ENCODE measurements at places on chromosomes 5 and 9.
A peak's percentile ranks its signal among the peaks of the same experiment; 100 is the strongest.

DNA sequence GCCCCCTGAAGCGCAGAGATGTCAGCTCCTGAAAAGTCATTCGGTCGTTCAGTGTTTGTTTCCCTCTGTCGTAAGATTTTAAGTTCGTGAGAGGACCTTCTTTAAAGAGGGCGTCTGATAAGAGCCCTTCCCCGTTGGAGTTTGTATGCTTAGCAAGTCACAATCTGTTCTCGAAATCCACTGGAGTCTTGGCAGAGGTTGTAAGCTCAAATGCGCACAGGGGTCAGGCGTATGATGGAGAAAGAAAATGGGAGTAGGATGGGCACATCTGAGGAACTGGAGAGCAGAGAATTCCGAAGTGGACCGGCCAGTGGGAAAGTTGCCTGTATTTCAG lies 710 bp downstream of the HSD17B4 start:
- DNase-seq, result peak; percentile 54

DNA sequence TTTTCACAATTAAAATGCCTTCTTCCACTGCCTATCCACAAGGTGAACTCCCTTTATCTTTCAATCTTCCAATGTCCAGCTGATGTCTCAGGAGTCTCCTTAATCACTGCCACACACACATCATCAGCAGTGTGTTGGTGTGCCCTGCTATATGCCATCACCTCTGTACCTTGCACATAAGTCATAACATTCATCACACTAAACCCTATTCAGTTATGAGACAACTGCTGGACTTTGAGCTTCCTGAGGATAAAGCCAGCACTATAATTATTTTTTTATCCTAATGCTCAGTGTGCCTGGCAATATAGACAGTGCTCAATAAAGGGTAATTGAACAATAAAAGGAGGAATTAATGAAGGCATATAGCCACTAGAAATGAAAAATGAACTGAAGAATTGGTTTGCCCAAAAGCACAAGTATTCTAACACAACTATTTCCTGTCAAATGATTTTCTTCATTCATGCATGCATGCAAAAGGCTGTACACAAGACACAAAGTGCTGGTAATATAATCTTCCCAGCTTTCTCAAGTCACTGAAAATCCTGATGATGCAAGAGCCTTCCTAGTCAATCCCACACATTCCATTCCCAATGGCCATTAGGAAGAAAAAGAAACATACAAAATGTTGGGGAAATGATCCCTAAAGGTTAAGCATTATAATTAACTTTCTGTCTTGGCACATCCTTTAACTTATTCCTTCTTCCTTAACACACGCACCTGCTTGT lies 32.4 kb downstream of the LPAR1 start:
- DNase-seq, result no peak

DNA sequence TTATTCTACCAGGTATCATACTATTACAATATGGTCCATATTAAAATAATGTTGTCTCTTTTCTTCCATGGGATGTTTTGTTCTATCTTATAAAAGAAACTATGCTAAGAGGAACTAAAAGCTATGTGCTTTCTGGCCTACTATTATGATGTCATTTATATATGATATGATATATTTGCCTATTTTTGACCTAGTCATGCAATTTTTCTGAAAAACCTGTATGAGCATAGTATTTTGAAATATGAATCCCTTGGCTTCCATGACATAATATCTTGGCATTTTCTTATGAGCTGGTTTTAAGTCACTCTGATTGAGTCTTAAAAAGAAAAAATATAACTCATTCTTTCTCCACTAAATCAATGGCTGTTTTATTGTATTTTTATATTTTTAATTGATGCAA lies 60.7 kb downstream of the MAN2A1 start:
- DNase-seq, result no peak

GRCh38 chr9:13501018-13501417 lies 221.5 kb upstream of the MPDZ start:
- no peak for DNase-seq

DNA sequence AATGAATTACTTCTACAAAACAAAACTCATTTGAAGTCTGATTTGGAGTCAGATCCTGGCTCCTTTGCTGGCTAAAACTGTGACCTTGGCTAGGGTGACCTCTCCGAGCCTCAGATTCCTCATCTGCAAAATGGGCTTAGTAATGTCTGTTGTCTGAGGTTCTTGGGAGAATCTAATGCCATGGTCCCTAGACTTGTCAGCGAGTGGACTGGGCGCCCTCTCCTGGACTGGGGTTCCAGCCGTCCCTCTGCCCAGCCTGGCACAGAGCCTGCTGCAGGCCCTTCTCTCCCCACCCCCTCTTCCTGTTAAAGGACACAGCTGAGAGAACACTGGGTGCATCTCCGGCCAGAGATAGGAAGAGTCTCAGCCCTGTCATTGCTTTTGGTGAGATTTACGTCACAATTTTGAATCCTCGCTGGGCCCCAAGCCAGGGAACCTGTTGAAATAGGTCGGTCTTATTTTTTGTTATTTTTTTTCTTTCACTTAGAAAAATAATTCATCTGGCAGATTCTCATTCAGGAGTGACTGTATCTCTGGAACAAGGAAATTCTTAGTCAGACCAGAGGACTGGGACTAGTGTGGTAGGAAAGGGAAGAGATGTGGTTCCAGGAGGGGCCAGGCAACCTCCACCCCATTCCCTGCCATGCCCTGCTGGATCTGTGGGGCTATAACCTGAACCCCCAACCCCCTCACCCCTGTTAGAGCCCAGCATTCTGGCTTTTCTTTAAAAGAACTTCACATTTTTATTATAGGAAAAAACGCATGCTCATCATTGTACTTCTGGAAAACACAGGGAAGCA lies 48.2 kb upstream of the RPL26L1 start:
- DNase-seq, result peak; percentile 95

DNA sequence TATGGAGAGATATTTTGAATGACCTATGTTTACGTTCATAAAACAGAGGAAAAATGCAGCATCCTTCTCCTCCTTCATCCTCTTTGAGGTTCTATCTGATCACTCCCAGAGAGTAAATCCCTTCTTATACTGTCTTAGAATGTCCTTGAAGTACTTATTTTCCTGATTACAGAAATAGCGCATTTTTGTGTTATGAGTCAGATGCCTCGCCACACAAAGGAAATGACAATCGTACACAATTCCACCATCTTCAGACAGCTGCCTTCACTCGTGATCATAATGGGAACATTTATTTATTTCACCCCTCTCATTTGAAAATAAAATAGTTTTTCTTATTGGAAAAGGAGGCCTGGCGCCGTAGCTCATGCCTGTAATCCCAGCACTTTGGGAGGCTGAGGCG lies 2.4 kb upstream of the GLT6D1 start:
- DNase-seq, result no peak

- DNase-seq, result no peak
Observed at GRCh38 chr5:95471487-95471886, 80.3 kb downstream of the FAM81B start.

GRCh38 chr5:347712-348284 lies 26.3 kb downstream of the AHRR start:
- DNase-seq, result no peak

DNA sequence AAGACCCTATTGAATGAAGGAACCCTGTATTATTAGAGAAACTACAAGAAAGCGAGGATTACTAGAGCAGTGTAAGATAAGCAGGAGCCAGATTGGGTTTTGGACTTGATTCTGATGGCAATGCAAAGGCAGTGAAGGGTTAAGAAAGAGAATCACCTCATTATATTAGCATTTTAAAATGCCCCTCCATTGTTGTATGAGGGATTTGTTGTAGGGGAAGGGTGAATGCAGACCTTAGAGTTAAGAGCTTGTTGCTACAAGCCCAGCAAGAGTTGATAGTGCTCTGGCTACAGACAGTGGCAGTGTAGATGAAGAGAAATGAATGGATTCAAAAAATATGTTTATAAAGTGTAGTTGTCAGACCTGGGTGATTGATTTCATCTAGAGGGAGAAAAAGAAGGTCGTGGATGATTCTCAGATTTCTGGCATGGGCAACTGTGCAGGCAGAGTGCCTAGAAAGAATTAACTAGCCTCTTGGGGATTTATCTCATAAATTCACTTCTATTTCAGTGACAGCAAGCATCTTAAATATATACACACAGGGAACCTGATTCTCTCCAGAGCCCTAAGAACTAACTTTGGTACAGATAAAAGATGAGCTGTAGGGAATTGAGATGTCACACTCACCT lies 344.8 kb downstream of the ARRDC3 start:
- no peak for DNase-seq

DNA sequence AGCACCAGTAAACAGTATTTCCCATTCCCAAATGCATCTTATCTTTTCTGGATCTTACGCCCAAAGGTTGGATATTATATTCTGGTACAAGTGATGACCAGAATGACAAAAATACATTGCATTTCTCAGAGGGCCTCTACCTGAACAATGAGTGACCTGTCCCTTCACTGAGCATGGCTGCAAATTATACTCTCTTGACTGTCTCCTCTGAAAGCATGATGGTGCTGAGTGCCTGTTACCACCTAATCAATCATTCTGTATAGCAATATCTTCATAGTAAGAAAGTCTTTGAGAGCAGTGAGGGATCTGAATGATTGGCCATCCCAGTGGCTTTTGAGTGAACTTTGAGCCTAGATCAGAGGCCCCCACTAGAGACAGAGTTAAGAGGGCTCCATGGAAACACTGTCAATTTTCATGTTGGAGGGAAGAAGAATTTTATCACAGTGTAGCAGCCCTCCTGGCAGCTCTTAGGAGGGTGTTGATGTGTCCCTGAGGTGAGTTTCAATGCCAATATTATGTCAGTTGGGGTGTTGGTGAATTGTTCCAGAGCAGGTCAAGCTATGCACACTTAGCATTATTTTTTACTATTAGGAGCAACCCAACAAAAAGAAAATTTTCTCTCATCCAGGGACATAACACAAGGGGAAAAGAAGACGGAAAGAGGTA lies 171.7 kb downstream of the MARCHF11 start:
- no peak for DNase-seq

DNA sequence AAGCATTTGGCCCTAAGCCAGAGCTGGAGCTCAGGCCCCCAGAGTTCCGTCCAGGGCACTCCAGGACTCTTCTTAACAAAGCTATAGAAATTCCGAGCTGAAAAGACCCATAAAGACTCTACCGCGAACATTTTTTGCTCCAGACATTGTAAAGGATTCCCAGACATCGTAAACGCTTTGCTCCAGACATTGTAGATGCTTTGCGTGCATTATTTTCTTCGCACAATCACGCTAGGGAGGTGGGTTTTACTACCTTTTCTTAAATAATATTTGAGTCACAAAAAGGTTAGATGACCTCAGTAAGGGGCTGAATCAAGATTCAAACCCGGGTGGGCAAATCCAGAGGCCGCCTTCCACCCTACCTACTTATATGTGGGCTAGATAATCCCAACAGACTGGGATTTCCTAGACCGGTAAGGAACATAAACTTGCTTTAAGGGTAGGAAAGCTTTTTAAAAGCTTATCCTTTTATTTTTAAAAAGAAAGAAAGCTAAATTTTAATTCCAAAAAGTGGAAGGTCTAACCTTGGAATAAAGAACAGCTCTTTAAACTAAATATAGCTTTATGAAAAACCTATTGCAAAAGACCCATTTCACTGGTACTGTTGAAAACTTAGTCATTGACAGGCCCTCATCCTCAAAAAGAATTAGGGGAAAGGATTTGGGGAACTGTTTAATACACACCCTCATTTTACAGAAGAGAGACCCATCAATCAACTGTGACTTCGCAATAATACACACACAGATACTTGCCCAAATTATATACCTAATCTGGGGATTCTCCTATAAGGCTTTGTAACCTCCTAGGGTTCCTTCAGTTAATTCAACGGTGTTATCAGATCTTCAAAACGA lies 822 bp upstream of the TNIP1 start:
- DNase-seq, result peak; percentile 65

DNA sequence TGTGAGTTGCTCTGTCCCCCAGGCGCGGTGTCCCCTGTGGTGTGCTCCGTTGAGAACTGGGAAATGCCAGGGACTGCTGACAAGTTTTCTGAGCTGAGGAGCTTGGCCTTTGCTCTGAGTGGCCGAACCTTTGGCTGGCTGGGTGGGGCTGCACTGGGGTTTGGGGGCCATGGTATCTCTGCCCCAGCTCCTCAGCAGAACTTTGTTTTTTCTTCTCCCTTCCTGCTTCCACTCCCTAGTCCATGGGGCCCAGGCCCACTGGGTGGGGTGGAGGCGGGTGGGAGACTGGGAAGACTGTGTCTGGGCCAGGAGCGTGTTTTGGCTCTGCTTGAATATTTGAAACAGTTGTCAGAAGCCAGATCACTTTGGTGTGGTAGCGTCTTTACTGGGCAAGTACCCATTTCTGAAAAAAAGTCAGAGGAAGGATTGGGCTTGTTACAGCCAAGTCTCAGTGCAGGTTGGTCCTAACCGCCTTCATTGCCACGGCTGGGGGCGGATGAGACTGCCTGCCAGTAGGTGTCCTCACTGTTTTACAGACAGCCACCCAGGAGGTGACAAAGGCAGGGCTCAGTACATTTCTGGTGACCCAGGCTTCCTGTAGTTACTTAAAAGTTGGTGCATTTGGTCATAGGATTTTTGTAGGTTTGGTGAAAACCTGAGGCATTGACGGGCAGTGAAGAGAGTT lies 92.7 kb downstream of the DAB2IP start:
- peak; percentile 69 for DNase-seq

DNA sequence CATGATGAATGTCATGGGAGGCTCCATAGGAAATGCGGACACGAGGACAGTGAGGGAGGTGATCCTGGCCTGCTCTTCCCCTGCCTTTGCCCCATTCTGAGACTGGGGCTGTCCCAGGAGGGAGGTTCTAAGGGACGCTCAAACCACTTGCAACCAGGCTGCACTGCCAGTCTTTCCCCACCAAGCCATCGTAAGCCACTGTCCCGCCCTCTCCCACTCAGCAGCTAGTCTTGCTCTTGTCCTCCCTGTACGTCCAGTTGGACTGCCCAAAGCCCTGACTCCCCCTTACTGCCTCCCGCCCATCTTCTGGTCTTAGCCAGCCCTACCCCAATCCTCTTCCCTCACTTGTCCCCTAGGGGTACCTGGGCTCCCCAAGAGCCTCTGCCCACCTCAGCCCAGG lies 115.7 kb downstream of the FSTL4 start:
- DNase-seq, result no peak

DNA sequence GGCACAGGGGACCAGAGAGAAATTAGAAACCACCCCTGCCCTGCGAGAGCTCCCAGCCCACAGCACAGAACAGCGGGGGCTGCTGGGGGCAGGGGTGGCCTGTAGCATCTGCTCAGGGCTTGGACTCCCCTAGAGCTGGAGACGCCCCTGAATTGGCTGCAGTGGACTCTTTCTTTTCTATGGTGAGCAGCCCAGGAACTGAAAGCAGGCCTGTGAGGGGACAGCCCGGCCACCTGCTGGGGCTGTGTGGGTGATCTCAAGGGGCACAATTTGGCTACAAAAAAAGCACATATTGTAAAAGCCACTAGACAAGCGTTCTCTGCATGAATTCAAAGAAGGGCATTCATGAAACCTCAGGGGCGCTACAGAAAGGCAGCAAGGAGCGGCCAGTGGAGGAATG lies 57.5 kb upstream of the ICE1 start:
- DNase-seq, result no peak
